ENCODE measurements at places on chromosomes 6 and 20.
A peak's percentile ranks its signal among the peaks of the same experiment; 100 is the strongest.

- no peak for DNase-seq
These were observed 302.0 kb upstream of the STXBP5 start for GRCh38 chr6:146901940-146902816.

DNA sequence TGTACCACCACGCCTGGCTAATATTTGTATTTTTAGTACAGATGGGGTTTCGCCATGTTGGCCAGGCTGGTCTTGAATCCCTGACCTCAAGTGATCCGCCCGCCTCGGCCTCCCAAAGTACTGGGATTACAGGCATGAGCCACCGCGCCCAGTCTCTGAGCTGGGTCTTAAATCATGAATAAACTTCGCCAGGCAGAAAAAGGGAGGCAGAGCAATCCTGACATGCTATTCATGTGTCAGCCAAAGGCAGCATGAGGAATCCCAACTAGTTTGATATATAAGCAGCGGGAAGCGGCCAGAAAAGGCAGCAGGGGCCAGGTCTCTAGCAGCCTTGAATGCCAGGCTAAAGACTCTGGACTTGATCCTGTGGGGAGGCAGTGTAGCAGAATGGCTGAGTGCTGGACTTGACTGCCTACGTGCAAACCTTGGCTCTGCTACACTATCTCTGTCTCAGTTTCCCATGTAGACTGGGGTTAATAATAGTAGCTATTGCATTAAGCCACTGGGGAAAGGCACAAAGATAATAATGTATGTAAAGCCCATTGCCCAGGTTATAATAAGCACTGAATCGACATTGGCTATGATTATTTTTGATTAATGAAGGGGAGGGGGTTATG, 1.8 kb downstream of the PROCR start:
- no peak for DNase-seq

DNA sequence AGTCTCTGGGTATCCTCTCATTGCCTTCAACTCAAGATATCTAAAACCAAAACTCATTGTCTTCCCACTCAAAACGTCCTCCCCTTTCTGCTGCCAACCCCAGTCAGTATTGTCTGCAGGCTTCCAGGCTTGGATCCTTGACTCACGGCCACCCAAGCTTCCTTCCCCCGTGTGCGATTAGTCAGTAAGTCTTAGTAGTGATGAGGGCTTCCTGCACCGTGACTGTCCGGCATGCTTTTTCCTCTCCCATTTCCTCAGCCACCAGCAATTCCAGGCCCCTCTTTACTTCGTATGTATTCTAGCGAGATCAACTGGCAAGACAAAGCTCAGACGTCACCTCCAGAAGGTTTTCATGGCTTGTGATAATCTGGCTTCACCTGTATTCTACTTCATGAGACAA, 88.6 kb upstream of the DUSP22 start:
- no peak for DNase-seq

GRCh38 chr6:110390404-110390803, 25.0 kb downstream of the DDO start:
- DNase-seq, result peak; percentile 41

GRCh38 chr6:44698602-44699001, 311.1 kb downstream of the CDC5L start:
- DNase-seq, result no peak

DNA sequence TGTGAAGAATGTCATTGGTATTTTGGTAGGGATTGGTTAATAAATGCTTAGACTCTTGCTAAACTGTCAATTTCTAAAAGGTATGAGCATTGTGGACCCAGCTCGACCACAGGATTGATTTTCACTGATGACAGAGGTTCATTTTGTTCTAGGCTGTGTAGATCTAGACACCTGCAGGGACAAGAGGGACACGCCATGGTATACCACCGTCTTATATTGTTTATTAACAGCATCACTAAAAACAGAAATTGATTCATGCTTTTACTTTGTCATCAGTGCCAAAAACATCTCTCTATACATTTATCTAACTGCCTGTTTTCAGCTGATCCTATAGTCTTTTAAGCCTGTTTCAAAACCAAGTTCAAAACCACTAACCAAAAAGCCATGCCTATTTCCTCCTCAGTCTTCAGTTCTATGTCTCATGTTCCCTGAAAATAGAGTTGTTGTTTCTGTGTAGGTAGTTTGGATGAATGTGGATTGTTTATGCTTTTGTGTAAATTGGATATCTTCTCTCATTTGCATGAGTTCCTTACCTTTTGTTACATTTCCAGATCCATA, 109.8 kb downstream of the JAG1 start:
- DNase-seq, result no peak

DNA sequence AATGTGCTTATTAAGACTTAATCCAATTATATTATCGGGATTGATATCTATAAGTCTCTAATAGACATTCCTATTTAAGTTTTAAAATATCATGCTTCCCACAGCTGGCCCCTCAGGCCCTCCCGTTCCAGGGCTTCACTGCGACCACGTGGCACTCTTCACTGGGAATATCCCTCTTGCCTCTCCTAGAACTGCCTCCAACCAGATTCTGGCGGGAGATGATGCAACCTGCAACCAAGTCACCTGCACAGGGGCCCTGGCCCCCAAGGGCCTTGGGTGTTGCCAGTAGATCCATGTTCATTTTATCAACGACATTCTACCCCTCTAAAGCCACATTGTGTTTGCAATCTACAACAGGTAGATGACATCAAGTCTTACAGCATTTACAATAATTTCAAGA, 18.4 kb upstream of the RAMACL start:
- DNase-seq, result no peak

- DNase-seq, result no peak
These were observed 71.3 kb upstream of the EYA4 start for GRCh38 chr6:133169901-133170300.

DNA sequence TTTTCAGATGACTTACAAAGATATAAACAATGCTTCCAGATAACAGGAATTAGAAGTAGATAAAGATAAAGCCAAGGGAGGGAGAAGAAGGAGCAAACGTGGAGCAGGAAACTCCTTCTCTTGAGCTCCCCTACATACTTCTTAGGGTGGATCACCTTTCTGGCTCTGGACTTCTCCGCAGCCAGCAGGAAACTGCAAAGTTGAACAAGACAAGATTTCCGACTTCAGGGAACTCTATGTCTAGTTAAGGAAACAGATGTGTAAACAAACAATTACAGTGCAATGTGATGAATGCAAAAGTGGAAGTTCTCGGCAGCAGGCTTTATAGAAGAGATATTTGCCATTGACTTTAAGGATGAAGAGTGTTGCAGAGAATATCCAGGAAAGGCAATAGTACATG, 134.0 kb upstream of the MARCKS start:
- DNase-seq, result peak; percentile 17

DNA sequence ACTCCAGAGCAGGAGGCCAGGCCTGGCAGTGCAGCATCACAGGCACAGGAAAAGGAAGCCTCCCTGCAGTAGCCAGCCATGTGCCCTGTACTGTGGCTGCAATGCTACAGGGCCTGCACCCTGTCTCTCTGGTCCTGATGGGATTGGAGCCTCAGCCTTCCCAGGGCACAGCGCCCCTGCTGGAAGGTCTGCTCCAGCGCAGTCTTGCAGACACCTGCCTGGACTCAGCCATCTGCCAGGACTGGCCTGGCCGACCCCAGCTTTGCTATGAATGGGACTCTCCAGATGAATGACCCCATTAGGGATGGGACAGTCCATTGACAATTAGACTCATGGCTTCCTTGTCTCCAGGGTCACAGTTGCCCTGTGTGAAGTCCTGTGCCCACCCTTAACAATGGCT, 251.6 kb downstream of the ERMARD start:
- no peak for DNase-seq

DNA sequence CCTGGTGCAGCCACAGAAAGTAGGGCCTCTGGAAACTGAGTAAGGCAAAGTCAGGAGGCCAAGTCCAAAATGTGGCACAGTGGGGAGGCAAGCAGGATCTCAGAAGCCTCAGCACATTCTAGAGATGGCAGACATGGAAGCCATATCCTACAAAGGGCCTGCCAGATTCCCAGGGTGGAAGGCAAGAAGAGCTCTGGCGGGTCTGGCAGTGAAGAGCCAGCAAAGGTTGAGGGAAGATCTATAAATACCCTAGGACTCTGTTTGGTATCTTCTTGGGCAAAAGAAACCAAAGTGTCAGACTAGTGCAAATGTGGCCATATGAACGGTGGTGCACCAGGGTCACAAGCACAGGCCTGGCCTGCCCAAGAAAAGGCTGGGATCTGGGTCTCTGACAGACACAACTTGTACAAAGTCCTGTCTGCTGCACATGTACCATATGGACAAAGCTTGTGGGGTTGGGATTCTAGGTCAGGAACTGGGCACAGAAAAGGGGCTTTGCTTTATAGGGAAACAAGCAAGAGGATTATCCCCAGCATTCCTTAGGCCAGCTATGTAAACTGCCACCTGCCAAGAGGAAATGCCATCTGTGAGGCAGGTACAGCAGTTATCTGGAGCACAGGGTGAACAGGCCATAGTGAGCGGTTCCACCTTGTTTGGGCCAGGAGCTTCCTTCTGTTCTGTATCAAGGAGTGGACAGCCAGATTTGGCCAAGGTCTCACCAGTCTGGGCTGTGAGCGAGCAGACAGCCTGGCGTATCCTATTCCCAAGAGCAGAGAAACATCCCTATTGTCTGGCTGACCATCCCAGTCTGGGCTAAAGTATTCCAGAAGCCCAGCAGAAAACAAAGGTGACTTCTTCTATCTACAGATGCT, 36.3 kb upstream of the SLC4A11 start:
- no peak for DNase-seq

DNA sequence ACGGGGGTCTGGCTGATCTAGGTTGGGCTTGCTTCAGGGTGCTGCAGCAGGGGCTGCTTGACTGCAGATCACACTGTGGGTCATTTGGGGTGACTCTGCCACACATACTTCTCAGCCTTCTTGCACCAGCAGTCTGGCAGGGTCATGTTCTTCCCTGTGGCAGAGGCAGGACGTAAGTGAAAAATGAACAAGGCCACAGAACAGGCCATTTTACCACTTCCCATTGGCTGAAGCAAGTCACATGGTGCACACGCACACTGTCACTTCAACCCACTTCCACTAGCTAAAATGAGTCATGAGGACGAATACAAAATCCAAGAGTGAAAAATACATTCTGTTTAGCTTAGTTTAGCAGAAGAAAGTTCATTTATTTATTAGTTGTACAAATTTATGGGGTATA, 168.6 kb upstream of the GGTLC1 start:
- peak; percentile 8 for DNase-seq

- no peak for DNase-seq
These were observed 94.9 kb upstream of the MTHFD1L start for GRCh38 chr6:150770637-150771036.

DNA sequence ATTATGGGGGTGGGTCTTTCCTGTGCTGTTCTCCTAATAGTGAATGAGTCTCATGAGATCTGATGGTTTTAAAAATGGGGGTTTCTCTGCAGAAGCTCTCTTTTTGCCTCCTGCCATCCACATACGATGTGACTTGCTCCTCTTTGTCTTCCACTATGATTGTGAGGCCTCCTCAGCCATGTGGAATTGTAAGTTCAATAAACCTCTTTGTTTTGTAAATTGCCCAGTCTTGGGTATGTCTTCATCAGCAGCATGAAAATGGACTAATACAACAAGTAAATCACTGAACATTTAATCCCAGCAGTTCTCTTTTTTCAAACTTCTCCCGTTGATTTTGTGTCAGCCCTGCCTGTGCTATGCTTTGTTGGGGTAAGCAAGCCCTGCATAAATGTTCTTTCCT, 95.2 kb downstream of the FAM217A start:
- no peak for DNase-seq

- DNase-seq, result no peak
These were observed 28.8 kb upstream of the CCND3 start for GRCh38 chr6:41970436-41970846.

GRCh38 chr20:326645-327185, 1.4 kb downstream of the SOX12 start:
- DNase-seq, result no peak

DNA sequence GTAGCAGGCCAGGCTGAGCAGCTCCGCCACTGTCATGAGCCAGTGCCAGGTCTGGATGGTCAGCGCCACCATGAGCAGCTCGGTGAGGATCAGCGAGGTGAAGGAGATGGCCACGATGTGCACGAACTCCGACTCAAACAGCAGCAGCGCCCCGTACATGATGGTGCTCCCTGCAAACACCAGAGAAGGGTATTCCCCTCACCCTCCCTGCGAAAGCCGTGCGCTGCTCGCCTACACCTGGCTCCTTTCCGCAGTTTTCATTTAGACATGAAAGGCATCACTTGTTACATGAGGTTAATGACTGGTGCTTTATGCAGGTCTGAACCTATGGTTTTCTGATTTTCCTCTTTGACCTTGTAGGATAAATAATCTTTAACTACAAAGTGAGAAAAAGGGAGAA, 62.3 kb upstream of the NFATC2 start:
- no peak for DNase-seq
